ENCODE measurements at places on chromosomes 1 and 21.

DNA sequence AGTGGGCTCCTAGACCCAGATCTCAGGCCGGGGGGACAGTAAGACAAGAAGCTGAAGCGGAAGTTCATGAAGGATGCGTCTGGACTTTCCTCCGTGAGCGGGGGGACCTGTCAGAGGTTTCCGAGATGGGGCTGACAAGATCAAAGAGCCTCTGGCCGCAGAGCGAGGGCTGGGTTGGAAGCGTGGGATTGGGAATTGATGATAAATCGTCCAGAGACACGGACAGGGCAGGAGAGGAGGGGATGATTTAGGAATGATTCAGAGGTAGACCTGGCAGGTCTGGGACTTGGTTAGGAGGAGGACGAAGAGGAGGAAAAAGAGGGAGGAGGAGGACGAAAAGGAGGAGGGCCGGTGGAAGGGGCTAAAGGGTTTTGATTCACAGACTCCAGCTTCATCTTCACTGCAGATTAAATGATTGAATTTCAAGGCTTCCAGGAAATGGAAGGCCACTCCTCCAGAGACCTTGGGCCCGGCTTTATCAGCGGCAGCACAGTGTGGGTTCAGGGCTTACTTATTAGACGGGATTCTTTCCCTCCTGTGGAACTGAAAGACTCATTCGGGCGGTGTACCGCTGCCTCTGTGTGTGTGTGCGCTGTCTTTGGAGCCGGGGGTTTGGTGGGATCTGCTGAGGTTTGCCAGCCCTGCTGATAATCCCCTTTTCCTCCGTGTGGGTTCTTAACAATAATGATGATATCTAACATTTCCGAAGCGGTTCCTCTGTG is 85.7 kb upstream of the SLC45A1 start:
- DNase-seq, result no peak

GRCh38 chr1:41582004-41582325 is 97.5 kb upstream of the EDN2 start:
- no peak for DNase-seq

GRCh38 chr1:12553963-12554362 is 64.0 kb downstream of the DHRS3 start:
- DNase-seq, result no peak

DNA sequence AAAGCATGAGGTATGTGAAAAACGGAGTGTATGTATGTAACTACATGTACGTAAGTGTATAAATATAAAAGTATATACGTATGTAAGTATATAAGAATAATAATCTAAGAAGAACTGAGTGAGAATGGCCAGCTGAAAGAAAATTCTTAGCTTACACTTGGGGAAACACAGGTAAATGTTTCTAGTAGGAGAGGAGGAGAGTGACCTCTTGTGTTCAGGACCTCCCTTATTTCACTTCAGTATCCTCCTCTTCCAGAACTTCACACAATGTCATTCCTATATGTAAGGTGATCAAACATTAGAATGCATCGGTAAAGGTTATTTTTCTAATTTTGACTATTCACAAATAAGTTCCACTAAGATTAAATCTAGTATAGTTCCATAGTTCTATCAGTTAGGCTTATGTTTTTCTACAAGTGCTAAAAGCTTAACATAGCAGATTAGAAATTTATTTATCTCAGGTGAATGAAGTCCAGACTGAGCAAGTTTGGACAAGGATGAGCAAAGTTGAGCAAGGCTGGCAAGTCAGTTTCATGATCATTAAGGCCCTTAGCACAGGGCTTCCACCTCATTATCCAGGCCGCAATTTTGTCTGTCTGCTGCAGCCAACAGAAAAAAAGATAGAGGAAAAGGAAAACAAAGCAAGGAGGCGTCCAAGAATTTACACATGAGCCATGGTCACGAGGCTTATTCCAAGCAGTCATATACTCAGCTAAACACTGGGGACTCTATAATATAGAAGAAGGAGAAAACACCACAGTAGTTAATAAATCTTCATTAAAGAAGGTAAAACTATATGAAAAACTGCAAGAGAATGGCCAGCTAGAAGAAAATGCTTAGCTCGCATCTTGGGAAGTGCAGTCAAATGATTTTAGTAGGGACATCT is 7.1 kb upstream of the MROH9 start:
- DNase-seq, result no peak

GRCh38 chr1:229579059-229579673 is 20.7 kb upstream of the ABCB10 start:
- peak; percentile 10 for DNase-seq

GRCh38 chr21:45135122-45135521 is 60.7 kb downstream of the ADARB1 start:
- DNase-seq, result no peak

GRCh38 chr1:53754484-53755312 is 15.7 kb upstream of the GLIS1 start:
- peak; percentile 11 for DNase-seq

DNA sequence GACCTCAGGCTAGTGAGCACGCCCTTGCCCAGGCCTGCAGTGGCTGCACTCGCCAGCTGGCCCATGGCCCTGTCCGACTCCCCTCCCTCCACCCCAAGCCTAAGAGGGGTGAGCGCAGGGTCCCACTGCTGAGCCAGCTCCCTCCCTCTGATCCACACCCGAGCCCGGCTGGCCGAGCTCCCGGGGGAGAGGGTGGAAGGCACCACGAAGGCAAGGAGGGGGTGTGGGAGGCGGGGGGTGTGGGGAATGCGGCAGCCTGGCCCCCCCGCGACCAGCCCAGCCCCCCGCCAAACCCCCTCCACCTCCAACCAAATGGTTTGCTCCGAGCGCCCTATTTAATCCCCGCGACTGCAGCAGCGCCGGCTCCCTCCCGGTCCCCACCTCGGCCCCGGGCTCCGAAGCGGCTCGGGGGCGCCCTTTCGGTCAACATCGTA is at the start of gene CADM3:
CADM3 (plus strand) TSS at position 362 of the 434 bp plus-strand sequence. CDS start 151 bp downstream, outside the sequence.
- no peak for DNase-seq
